A549 treated with Hydrocortisone at 1 μM for 4 hours (cell line): ENCODE measurements at places on chromosomes 16 and 17. TPM values are rescaled to one million over a fixed set of nuclear protein-coding genes. Genes with fewer than 3 reads are reported as not detected.

Gene ATP6V0C
- total RNA-seq, result 136 to 285 TPM (median 252 TPM) in 5 replicates

Gene PSMB10
- total RNA-seq, result 35.7 to 57.9 TPM (median 49.6 TPM) in 5 replicates

Gene GH2
- not detected in 5 replicates for total RNA-seq

Gene CYB561
- 32.0 to 35.5 TPM (median 32.7 TPM) in 5 replicates for total RNA-seq

Gene TSNAXIP1
- 0.31 to 0.78 TPM (median 0.48 TPM) in 5 replicates for total RNA-seq

Gene SLC47A2
- total RNA-seq, result 0.05 to 0.12 TPM (median 0.09 TPM) in 5 replicates

Gene C16orf92
- not detected in 5 replicates for total RNA-seq

Gene CDRT15L2
- total RNA-seq, result not detected in 5 replicates

Gene GNG13
- total RNA-seq, result 0.14 TPM in 1 of 5 replicates, not detected in the others

Gene DNAAF8
- total RNA-seq, result 0.95 to 2.2 TPM (median 1.2 TPM) in 5 replicates

Gene HS3ST3A1
- 0.29 to 0.48 TPM (median 0.31 TPM) in 5 replicates for total RNA-seq

Gene ALOX15B
- total RNA-seq, result 0.21 to 0.48 TPM (median 0.31 TPM) in 5 replicates

Gene OR1F1
- total RNA-seq, result 0.15 to 0.44 TPM (median 0.31 TPM) in 5 replicates

Gene GRIN2A
- total RNA-seq, result 0.02 TPM in 1 of 5 replicates, not detected in the others

Gene TK1
- total RNA-seq, result 228 to 274 TPM (median 238 TPM) in 5 replicates

Gene MYH11
- total RNA-seq, result 0.05 to 0.22 TPM (median 0.05 TPM) in 5 replicates

Gene GAA
- total RNA-seq, result 51.6 to 59.2 TPM (median 57.0 TPM) in 5 replicates

Gene TMEM170A
- 14.0 to 16.6 TPM (median 14.8 TPM) in 5 replicates for total RNA-seq

Gene FGF11
- 0.93 to 1.1 TPM (median 1.0 TPM) in 5 replicates for total RNA-seq

Gene NOL3
- total RNA-seq, result 80.2 to 102 TPM (median 97.0 TPM) in 5 replicates

Gene CTRL
- 1.1 to 2.0 TPM (median 1.5 TPM) in 5 replicates for total RNA-seq

Gene CDH1
- 4.2 to 4.5 TPM (median 4.3 TPM) in 5 replicates for total RNA-seq

Gene RASL10B
- total RNA-seq, result 0.13 to 0.15 TPM (median 0.14 TPM) in 5 replicates

Gene HS3ST4
- not detected in 5 replicates for total RNA-seq

Gene CSF3
- total RNA-seq, result 0.22 to 1.2 TPM (median 0.77 TPM) in 5 replicates

Gene ERN2
- not detected in 5 replicates for total RNA-seq

Gene STAC2
- 3.5 to 4.8 TPM (median 4.0 TPM) in 5 replicates for total RNA-seq

Gene CHST6
- total RNA-seq, result 0.10 to 0.27 TPM (median 0.16 TPM) in 5 replicates

Gene CSH1
- not detected in 5 replicates for total RNA-seq

Gene CCL16
- not detected in 5 replicates for total RNA-seq

Gene UTS2R
- total RNA-seq, result 0.08 TPM in 1 of 5 replicates, not detected in the others

Gene TSR3
- total RNA-seq, result 61.7 to 98.0 TPM (median 90.5 TPM) in 5 replicates

Gene NGFR
- total RNA-seq, result 0.82 to 1.1 TPM (median 0.90 TPM) in 5 replicates

Gene TEKT5
- 0.08 to 0.17 TPM (median 0.16 TPM) in 3 of 5 replicates, not detected in the others for total RNA-seq

Gene SMIM5
- 0.59 to 1.1 TPM (median 0.89 TPM) in 5 replicates for total RNA-seq

Gene GDPD1
- 0.51 to 1.1 TPM (median 0.77 TPM) in 5 replicates for total RNA-seq

Gene ATP2C2
- total RNA-seq, result 0.09 to 0.32 TPM (median 0.16 TPM) in 5 replicates

Gene CLEC19A
- 0.06 to 0.13 TPM (median 0.07 TPM) in 5 replicates for total RNA-seq

Gene RND2
- total RNA-seq, result 0.07 to 0.22 TPM (median 0.15 TPM) in 5 replicates

Gene SLC35G6
- total RNA-seq, result not detected in 5 replicates

Gene NPIPB6
- total RNA-seq, result 1.6 to 2.3 TPM (median 1.9 TPM) in 5 replicates

Gene KRT20
- total RNA-seq, result 0.14 to 0.41 TPM (median 0.17 TPM) in 5 replicates

Gene PCGF2
- total RNA-seq, result 36.0 to 61.2 TPM (median 54.0 TPM) in 5 replicates

Gene MTSS2
- 83.7 to 101 TPM (median 92.9 TPM) in 5 replicates for total RNA-seq

Gene STX1B
- 1.4 to 2.1 TPM (median 1.6 TPM) in 5 replicates for total RNA-seq

Gene PIRT
- not detected in 5 replicates for total RNA-seq

Gene DHRS7C
- not detected in 5 replicates for total RNA-seq

Gene RRAD
- total RNA-seq, result 39.6 to 64.4 TPM (median 54.9 TPM) in 5 replicates

Gene CTRB1
- total RNA-seq, result not detected in 5 replicates

Gene CCDC92B
- 0.09 to 0.20 TPM (median 0.15 TPM) in 5 replicates for total RNA-seq

Gene G6PC1
- 0.14 TPM in 1 of 5 replicates, not detected in the others for total RNA-seq

Gene KRTAP1-1
- total RNA-seq, result not detected in 5 replicates
